Hematopoietic multipotent progenitor cell treated with erythropoietin and hydrocortisone succinate and interleukin-3 and kit ligand, for 17 days (in vitro differentiated cells): ENCODE measurements at places on chromosomes 16 and 17.

DNA sequence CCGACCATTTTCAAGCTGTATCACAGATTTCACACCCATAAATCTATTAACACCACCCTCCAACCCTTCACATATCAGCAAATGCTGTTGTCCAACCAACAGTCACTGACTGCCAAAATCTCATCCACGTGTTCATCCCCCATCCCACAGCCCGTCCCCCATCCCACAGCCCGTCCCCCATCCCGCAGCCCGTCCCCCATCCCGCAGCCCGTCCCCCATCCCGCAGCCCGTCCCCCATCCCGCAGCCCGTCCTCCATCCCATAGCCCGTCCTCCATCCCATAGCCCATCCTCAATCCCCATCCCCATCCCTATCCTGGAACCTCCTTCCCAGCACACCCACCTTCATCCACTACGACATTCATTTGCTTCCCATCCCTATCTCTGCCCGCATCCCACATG, 14.1 kb downstream of the DLG4 start:
- DNase-seq, result no peak

GRCh38 chr16:1338119-1338730, 4.8 kb downstream of the BAIAP3 start:
- DNase-seq, result peak; percentile 42

DNA sequence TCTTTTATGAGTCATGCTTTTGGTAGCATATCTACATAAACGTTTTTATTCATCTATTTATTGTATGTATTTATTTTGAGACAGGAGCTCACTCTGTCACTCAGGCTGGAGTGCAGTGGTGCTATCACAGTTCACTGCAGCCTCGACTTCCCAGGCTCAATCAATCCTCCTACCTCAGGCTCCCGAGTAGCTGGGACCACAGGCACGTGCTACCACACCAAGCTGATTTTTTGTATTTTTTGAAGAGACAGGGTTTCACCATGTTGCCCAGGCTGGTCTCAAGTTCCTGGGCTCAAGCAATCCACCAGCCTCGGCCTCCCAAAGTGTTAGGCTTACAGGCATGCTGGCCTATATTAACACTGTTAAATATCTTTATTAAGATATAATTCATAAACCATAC, 20.4 kb upstream of the IL4R start:
- DNase-seq, result no peak

GRCh38 chr16:2035431-2036199, 8.9 kb downstream of the NHERF2 start:
- DNase-seq, result no peak

DNA sequence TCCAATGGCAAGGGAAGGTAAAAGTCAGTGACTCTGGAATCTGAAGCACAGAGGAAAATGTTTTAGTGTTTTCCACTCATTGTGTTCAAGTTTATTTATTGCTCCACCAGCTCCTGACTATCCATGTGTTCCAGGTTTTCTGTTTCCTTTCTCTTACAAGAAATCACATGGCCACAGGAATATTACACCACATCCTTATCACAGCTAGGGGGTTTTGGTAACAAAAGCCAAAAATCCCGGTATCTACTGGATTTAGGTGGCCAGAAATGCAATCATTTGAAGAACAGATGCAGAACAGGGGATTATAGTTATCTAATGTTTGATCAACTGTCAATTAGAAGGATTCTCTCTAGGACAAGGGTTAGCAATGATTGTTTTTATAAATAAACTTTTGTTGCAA, 47.9 kb downstream of the STH start:
- no peak for DNase-seq

- no peak for DNase-seq
Observed at GRCh38 chr17:72120642-72121163, at the start of gene SOX9. Gene SOX9, plus strand, starts transcription at chr17:72121020. Its CDS starts 372 bp downstream, at chr17:72121392.

DNA sequence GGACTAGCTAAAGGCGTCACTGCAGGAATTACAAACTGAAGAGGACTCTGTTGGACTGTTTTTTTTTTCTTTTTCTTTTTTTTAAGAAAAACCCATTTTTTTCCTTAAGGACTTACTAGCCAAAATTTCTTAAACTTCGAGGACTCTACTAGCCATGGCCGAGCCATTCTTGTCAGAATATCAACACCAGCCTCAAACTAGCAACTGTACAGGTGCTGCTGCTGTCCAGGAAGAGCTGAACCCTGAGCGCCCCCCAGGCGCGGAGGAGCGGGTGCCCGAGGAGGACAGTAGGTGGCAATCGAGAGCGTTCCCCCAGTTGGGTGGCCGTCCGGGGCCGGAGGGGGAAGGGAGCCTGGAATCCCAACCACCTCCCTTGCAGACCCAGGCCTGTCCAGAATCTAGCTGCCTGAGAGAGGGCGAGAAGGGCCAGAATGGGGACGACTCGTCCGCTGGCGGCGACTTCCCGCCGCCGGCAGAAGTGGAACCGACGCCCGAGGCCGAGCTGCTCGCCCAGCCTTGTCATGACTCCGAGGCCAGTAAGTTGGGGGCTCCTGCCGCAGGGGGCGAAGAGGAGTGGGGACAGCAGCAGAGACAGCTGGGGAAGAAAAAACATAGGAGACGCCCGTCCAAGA, 878 bp downstream of the HEXIM1 start:
- peak; percentile 94 for DNase-seq

GRCh38 chr16:53563426-53563825, 60.4 kb upstream of the AKTIP start:
- no peak for DNase-seq

- no peak for DNase-seq
Observed at GRCh38 chr16:12518241-12519175, 285.2 kb downstream of the CPPED1 start.
